ENCODE measurements at places on chromosomes 3 and 15. TPM values are rescaled to one million over a fixed set of nuclear protein-coding genes. Genes with fewer than 3 reads are reported as not detected.

ITGA11 gene
- total RNA-seq, result 16.8 TPM

NR1I2 gene
- not detected for total RNA-seq

ERC2 gene
- not detected for total RNA-seq

IL17RE gene
- 4.9 TPM for total RNA-seq

COL6A5 gene
- total RNA-seq, result not detected

EAF2 gene
- total RNA-seq, result 0.43 TPM
